ENCODE measurements at places on chromosomes 5 and 9.

- DNase-seq: no peak
Measured at GRCh38 chr5:116668390-116668789, 93.8 kb upstream of the SEMA6A start.

GRCh38 chr5:91927439-91927838 is 544.3 kb upstream of the ARRDC3 start:
- no peak for DNase-seq

- no peak for DNase-seq
Measured at GRCh38 chr9:126464694-126465441, 138.2 kb downstream of the MVB12B start.

- no peak for DNase-seq
Measured at GRCh38 chr5:160702934-160703333, 149.1 kb downstream of the ATP10B start.

- DNase-seq: peak; percentile 70
Measured at GRCh38 chr5:177362610-177363507, 5.1 kb downstream of the RGS14 start.

GRCh38 chr5:147554261-147554817 is 44.5 kb upstream of the DPYSL3 start:
- no peak for DNase-seq

- DNase-seq: no peak
Measured at GRCh38 chr9:124248066-124248465, 9.7 kb upstream of the NEK6 start.

DNA sequence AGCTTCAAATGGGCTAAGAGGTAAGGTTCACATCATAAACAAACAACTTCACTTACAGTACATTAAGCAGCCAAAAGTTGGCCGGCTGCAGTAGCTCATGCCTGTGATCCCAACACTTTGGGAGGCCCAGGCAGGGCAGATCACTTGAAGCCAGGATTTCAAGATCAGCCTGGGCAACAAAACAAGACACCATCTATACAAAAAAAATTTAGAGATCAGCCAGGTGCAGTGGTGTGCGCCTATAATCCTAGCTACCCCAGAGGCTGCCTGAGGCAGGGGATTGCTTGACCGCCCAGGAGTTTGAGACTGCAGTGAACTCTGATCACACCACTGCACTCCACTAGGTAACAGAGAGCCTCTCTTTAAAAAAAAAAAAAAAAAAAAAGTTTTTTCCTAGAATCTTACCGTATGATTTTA is 16.9 kb downstream of the UBTD2 start:
- DNase-seq: no peak
